ENCODE measurements at places on chromosomes 5 and 9. TPM values are rescaled to one million over a fixed set of nuclear protein-coding genes. Genes with fewer than 3 reads are reported as not detected.

FBP2 gene
- not detected for total RNA-seq

DNA sequence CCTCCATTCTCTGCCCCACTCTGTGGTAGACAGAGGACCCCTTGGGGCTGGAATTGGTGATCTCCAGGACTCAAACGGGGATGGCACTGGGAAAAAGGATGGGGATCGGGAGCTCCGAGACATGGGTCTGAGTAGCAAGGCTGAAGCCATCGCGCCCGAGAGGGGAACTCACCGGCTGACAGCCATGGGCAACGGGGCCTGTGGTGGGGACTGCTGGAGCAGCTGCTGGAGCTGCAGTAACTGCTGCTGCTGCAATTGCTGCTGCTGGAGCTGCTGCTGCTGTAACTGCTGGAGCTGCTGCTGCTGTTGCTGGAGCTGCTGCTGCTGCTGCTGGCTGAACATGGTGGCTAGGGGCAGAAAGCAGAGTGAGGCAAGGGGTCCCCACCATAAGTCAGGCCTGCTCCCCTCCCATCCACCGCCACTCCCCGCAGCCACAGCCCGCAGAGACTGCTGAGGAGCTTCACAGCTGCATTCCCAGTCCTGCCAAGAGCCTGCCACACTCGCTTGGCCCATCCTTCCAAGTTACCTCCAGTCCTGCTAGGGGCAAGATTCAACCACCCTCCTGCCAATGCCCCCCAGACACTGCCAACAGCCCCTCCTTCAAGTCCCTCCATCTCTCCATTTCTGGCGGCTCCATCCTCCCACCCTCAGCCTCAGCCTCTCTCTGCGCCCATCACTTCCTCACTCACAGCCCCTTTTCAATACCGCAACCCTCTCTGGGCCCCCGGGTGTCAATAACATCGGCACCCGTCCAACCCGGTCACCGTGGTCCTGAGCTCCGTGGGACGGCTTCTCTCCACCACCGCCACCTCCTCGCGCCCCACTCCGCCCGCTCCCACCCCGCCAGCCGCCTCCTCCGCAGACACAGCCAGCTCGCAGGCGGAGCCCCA lies 611 bp downstream of the CIZ1 start:
- DNase-seq = peak; percentile 66

- peak; percentile 80 for DNase-seq
These were observed 18.1 kb downstream of the MYMK start for GRCh38 chr9:133506653-133507038.

HMCN2 gene
- total RNA-seq = 0.96 TPM

CARD6 gene
- 5.5 TPM for total RNA-seq

ITK gene
- total RNA-seq = 1.8 TPM

VPS13A gene
- 13.4 TPM for total RNA-seq

GRCh38 chr9:136538599-136539426 lies 7.0 kb downstream of the NOTCH1 start:
- DNase-seq = no peak

SPINK4 gene
- total RNA-seq = not detected

GRCh38 chr5:94993491-94993890 lies 291.4 kb downstream of the MCTP1 start:
- DNase-seq = no peak

- DNase-seq = no peak
These were observed 33.9 kb upstream of the SH3PXD2B start for GRCh38 chr5:172488221-172488620.

ARSK gene
- total RNA-seq = 6.2 TPM

DNA sequence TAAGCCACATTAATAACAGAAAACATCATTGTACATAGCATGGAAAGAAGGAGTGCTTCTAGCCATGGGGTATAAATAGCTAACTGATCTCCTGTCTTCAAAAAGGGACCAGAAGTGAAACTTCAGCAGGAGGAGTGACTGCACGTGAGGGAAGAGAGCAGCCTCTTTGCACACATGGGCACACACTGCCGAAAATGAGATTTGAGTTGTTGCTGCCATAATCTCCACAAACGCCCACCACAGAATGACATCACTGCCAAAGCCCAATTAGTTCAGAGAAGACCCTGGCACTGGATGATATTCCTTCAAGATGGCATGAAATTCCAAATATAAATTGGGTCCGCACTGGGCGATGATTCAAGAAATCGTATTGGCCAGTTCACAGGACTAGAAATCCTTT lies 238.9 kb upstream of the NR4A3 start:
- DNase-seq = no peak

SPATA31E1 gene
- total RNA-seq = not detected

- DNase-seq = no peak
These were observed 569 bp downstream of the GALT start for GRCh38 chr9:34647084-34647403.

- no peak for DNase-seq
These were observed 494.6 kb downstream of the GADD45G start for GRCh38 chr9:90099262-90099963.

DNA sequence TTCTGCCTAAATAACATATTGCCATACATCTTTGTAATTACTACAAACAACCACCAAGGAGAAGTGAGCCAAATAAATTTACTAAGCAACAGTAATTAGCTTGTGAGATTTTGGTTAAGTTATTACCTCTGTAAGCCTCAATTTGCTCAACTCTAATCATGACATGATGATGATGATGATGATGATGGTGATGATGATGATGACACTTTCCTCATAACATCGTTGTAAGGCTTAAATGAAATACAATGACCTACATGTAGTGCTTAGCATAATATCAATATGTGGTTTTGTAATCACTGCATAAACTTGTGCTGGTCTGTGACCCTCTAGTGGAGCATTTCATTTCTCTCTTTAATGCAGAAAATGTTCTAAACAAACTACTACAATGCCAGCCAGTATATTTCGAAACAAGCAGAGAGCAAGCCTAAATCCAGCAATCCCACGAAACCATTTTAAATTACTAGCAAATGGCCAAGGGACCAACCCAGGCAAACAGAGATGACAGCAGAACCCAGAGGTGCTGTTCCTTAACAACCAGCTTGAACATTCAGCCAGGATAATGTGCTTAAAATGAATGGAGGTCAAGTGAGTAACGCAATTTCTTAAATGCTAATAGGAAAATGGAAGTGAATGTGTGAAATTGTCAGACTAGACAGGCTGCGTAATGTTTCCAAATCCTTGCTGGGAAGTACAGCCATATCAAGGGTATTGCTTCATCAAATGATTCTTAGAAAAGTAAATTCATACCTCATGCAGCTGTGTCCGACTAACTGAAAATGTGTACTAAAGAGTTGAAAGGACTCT lies 281.9 kb upstream of the PUM3 start:
- DNase-seq = no peak
